ENCODE measurements at places on chromosomes 3 and 15.
A peak's percentile ranks its signal among the peaks of the same experiment; 100 is the strongest.

- DNase-seq = peak; percentile 15
These were observed 48.2 kb downstream of the MDFIC2 start for GRCh38 chr3:70264122-70264780.

DNA sequence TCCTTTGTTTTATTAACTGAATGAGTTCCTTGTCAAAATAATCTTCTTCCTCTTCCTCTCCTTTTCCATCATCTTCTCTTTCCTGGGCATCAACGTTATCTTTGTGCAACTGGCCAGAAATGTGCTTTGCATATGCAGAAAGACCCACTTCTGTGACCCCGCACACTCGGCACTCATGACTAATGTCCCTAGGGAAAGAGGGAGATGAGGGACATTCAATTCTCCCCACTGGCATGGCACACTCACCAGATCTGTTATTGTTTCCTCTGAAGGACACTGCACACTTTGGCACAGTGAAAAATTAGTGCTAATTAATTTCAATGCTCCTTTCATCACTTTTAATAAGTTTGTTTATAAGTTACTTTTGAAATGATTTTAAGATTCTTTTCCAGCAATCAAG lies 34.0 kb downstream of the ZNF106 start:
- peak; percentile 63 for DNase-seq

DNA sequence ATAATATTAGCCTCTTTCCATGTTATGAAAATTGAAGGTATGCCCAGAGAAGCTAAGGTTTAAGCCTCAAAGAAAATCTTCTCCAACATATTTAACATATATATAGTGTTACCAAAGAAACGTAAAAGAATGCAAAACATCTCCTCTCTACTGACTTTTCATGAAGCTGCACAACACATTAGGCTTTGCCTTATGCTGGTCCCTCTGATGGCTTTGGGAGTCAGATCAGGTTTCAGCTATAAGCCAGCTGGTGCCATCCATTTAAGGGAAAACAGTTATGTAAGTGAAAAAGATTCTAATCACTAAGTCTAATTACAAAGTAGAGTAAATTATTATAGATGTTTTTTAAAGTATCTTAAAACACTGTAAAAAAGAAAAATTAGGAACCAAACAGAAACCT lies 410.5 kb downstream of the LSAMP start:
- peak; percentile 44 for DNase-seq

- DNase-seq = no peak
These were observed 136.1 kb downstream of the FILIP1L start for GRCh38 chr3:99978221-99978620.
